Fibroblast of lung (primary cell): ENCODE measurements at places on chromosomes 1 and 21. TPM values are rescaled to one million over a fixed set of nuclear protein-coding genes. Genes with fewer than 3 reads are reported as not detected.

The PLEKHN1 gene
- under 0.01 and 0.17 TPM in 2 replicates for total RNA-seq

- H3K36me3 ChIP-seq, result no peaks in the 10 kb centered on the region
- no peaks in the 10 kb centered on the region for H3K27me3 ChIP-seq
- H3K27ac ChIP-seq, result no peak overlapping the region
- H3K4me3 ChIP-seq, result no peak overlapping the region
- peaks cover 6% of the 10 kb centered on the region for H3K4me1 ChIP-seq
- no peak for DNase-seq
These were observed 12.3 kb downstream of the CCDC185 start for GRCh38 chr1:223405507-223405906.

DNA sequence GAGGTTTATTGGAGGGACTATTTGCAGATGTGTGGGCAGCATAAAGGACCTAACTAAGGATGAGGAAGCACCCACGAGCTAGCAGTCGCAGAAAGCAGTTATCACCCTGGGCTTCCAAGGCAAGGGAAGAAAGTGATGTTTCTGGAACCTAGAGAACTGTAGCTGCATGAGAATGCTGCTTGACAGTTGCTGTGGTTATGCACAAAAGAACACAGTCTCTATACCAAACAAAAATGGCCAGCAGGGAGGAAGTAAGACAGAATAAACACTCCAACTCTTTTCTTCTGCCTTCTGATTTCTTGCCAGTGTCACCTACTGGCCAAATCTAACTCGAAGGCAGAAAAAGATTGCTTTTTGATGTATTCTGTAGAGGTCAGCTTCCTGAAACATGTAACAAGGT lies 190.2 kb downstream of the RASAL2 start:
- no peak for DNase-seq
- no peaks in the 10 kb centered on the region for H3K36me3 ChIP-seq
- no peaks in the 10 kb centered on the region for H3K4me1 ChIP-seq
- H3K27me3 ChIP-seq, result no peaks in the 10 kb centered on the region

DNA sequence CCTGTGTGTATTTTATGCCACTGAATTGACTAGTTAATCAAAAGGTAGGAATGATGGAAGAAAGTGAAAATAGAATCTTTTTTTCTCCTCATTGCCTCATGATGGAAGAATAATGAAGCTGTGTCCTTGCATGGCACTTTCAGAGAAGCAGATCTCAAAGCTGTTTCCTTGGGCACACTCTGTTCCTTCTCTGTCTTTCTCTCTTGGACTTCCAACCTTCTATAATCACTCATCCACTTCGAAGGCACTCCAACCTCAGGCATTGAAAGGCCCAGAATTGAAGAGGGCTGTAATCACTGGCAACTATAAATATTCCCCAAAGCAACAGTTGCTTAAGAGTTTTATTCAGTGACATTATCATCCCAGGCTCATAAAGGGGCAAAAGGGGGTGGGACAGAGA lies 31.1 kb upstream of the DNASE2B start:
- no peak for DNase-seq
- no peak overlapping the region for H3K27ac ChIP-seq
- no peaks in the 10 kb centered on the region for H3K27me3 ChIP-seq
- peaks cover 22% of the 10 kb centered on the region for H3K4me1 ChIP-seq

DNA sequence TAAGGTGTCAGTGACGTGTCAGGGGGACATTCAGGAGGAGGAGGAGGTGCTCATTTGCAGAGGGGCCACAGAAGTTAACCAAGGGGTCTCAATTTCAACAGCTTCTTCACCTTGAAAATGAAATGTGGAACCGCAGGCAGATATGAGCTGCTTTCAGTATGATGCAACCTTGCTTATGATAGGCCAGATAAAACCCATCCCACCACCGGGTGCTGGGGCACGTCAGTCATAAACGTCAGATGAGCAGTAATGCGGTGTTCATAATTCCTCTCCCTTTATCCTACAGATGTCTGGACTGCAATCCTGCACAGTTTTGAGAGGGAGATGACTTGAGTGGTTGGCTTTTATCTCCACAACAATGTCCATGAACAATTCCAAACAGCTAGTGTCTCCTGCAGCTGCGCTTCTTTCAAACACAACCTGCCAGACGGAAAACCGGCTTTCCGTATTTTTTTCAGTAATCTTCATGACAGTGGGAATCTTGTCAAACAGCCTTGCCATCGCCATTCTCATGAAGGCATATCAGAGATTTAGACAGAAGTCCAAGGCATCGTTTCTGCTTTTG lies 1.7 kb downstream of the PTGFR start:
- H3K4me1 ChIP-seq, result no peaks in the 10 kb centered on the region
- DNase-seq, result no peak
- no peaks in the 10 kb centered on the region for H3K36me3 ChIP-seq
- no peaks in the 10 kb centered on the region for H3K27me3 ChIP-seq
- H3K27ac ChIP-seq, result no peak overlapping the region

The RABGGTB gene
- 75.0 and 83.2 TPM in 2 replicates for total RNA-seq

The SMYD3 gene
- total RNA-seq, result 69.4 and 71.7 TPM in 2 replicates
